ENCODE measurements at places on chromosomes 3 and 15.

DNA sequence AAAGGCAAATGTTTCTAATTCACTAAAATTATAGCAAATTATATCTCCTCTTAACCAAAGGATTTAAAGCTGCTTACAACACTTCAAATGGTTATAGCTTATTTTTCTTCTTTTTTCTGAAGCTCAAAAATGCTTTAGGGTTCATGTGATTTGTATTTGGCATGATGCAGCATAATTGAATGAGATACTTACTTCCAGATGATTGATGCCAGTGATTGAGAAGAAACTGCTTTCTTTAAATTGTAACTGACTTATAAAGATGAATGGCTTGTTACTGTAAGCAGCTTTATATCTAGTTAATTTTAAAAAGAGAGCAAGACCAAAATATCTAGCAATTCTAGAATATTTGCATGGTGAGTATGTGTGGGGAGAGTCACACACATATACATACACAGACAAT lies 270.7 kb upstream of the THRB start:
- DNase-seq, result no peak

DNA sequence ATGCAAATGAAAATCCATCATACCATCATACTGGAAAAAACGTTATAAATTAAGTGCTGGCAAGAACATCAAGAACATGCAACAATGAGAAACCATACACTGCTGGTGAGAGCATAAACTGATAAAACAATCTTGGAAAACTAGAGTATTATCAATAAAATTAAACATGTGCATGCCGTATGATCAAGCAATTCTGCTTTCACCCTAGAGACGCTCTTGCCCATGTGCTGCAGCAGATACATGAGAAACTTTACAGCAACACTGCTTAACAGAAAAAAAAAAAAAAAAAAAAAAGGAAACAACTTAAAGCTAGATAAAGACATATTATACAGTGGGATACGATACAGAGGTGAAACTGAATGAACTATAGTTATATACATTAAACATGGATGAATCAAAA lies 21.8 kb downstream of the SPG11 start:
- no peak for DNase-seq

DNA sequence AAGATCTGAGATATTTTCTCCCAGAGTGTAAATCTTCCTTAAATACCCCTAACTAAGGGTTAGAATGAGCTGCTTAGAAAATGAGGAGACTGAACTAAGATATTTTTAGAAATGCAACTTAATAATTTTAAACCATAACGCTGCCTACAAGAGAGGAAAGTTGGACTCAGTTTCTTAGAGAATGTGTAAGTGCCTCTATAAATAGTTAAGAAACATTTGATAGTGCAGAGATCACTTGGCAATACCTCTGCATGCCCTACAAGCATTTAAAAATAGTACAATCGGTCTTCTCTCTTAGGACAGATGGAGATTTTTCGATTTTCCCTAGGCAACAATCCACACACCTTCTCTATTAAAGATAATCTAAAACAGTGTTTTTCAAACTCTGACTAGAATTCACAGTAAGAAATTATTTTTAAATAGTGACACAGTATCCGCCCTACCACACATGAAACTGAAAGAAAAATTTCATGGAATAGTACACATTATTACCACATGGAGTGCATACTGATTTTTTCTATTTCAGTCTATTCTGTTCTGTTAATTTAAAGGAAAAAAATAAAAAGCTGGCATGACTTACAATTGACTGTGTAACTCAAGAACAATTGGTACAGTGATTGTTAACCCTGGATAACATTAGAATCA lies 83.2 kb downstream of the GADL1 start:
- no peak for DNase-seq

DNA sequence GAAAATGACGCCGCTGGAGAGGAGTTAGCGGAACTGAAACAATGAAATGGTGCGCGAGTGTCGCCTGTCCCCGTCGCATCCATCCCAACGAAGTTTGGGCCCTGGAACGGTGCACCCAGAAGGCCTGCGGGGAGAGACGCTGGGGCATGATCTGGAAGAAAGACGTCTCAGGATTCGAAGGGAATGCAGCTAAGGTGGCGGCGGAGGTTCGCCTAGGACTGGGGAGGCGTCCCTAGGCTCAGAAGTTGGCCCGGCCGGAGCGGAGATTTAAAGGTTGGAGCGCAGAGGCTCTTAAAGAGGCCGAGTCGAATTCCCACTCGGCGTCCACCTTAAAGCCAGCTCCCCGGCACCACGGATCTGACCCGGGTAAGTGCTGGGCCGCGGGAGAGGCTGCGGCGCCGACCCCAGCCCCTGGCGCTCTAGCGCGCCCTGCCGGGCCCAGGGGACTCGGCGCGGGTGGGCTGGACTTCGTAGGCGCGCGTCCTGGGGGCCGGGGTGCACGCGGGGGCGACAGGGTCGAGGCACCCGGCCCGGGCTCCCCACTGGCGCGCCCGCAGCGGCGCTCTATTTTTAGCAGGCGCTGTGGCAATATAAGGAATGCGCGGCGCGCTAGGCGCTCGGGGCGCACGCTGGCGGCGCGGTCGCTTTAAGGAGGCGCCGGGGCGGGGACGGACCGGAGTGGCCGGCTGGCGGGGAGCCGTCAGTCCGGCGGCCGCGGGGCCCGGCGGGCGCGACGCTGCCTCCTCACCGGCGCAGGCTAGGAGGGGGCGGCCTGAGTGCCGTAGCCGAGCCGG lies at the start of gene MRAS:
Gene MRAS (plus strand): TSS at position 620 of the 794 bp plus-strand sequence. CDS start 24,305 bp downstream, outside the sequence.
- peak; percentile 62 for DNase-seq

DNA sequence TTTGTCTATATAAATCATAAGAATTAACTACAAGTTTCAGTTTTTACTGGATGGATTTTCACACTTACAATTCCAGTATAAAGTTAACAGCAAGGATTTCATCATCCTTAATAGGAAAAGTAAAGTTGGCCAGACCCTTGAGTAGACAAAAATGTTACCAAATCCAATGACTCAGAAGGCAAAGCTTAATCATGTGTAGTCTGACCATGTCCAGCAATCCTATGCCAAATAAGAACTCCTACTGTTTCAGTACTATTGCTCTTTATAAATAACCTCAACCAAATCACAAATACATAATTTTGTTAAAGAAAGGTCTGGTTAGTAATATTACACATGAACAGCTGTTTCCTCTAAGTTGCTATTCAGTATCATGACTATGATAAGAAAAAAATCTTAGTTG lies 35.0 kb downstream of the PLOD2 start:
- peak; percentile 82 for DNase-seq

DNA sequence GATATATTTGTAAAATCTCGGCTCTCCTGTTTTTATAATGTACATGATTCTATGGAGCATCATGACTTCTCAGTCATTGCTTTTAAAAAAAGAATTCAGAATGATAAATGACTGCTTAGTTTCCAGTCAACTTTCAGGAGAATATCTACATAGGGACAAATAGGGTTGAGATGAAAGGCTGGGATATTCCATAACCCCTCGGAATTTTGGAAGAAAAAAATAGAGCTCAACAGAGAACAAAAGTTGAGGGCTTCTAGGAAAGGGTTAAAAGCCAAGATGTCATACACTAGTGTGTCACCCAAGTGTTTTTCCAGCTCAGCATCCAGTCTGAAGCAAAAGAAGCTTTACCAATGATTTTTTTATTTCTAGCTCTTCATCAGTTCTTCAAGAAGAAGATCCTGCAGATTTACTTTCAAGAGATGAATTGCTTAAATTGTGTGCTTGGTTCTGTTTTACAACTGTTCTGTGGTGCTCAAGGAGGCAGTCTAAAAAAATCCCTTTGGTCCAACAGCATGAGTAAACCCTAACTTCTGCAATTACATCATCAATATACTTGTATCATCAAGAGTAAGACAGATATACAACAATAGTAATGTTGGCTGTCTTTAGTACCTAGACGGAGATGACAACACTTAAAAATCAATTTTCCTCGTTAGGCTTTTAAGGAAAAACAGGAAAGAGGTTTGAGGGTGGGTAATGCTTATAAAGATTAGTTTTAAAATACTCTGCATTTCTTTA lies 979 bp downstream of the UNC13C start:
- DNase-seq, result no peak

- DNase-seq, result no peak
Observed at GRCh38 chr15:34241376-34242330, 16.8 kb downstream of the EMC4 start.

GRCh38 chr3:21877214-21877754 lies 126.3 kb upstream of the ZNF385D start:
- no peak for DNase-seq

- peak; percentile 8 for DNase-seq
Observed at GRCh38 chr3:56042326-56042951, 425.8 kb downstream of the ERC2 start.

GRCh38 chr15:88648357-88649214 lies 9.8 kb downstream of the ISG20 start:
- no peak for DNase-seq

DNA sequence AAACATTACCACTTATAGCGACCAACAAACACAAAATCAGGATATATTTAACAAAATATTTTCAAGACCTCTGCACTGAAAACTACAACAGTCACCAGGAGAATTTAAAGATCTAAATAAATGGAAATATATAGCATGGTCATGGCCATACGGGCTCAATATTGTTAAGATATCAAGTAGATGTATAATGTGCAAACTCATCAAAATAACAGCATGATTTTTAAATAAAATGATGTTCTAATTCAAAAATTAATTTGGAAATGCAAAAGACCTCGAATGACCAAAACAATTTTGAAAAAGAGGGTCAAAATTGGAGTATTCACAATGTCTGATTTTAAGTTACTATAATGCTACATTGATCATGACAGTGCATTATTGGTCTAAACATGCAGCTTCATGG lies 159.1 kb upstream of the NDN start:
- no peak for DNase-seq

GRCh38 chr3:146561879-146562278 lies 17.5 kb upstream of the PLSCR1 start:
- no peak for DNase-seq

DNA sequence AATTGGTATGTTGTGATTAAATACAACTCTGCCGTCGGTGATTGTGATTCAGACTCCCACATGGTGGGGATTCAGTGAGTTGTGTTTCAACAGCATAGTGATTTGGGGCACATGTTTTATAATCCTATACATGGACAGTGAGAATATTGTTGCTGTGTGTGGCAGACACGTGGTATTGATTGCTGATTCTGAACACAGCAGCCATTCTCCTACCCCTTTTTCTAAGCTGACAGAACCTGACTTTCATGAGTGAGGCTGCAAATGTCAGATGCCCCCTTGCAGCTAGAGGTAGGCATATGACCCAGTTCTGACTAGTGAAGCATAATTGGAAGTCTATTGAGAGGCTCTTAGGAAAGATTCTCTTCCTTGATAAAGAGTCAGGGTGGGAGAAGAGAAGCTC lies 155.0 kb upstream of the STRIT1 start:
- no peak for DNase-seq

- DNase-seq, result peak; percentile 66
Observed at GRCh38 chr15:51736069-51736468, 1.4 kb downstream of the LYSMD2 start.

GRCh38 chr15:96064351-96064756 lies 266.1 kb upstream of the NR2F2 start:
- DNase-seq, result peak; percentile 47

DNA sequence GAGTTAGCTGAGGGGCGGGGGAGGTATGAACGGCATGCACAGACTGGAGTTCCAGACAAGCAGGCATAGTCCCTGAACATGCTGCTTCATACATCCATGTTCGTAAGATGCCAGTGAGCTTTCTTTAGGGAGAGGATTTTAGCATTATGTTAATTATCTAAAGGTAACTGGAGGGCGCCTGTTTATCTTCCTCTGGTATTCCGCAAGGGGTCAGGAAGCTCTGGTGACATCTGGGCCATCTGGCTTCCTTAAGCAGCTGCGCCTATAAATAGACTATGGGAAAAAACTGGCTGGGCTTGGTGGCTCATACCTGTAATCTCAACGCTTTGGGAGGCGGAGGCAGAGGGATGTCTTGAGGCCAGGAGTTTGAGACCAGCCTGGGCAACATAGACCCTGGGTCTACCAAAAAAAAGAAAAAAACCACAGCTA lies 1.5 kb upstream of the FBXO22 start:
- no peak for DNase-seq

DNA sequence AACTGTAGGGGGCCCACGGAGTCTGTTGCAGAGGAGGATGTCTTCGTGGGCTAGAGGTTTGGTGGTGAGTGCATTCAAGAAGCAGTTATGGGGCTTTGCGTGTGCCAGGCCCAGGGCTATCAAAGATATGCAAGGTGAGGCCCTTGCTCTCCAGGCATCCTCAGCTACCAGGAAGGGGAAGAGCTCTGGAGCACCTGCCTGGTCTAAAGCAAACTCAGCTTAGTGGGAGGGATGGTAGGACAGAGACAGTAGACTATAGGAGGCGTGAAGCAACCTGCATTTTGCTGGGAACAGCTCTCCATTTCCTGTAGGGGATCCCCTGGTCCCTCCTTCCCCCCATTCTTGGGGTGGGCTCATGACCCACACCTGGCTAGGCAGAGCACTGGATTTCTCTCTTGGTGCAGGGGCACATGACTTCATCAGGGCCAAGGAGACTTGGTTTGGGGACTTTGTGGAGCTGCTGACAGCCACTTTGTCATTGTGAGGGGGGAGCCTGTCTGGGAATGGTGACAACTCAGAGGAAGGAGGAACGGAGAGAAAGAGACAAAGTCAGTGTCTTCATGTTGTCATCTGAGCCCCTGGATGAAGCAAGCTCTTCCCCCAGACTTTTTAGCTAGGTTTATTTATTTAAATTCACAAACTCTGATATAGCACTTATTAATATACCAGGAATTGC lies 8.6 kb upstream of the EEFSEC start:
- DNase-seq, result no peak

GRCh38 chr3:53712817-53713388 lies 133.3 kb downstream of the CHDH start:
- DNase-seq, result no peak

- no peak for DNase-seq
Observed at GRCh38 chr15:49815526-49815925, 194.7 kb downstream of the DTWD1 start.

GRCh38 chr3:161474741-161475140 lies 21.9 kb upstream of the OTOL1 start:
- no peak for DNase-seq

- no peak for DNase-seq
Observed at GRCh38 chr15:42083916-42084315, 10.4 kb downstream of the PLA2G4D start.

DNA sequence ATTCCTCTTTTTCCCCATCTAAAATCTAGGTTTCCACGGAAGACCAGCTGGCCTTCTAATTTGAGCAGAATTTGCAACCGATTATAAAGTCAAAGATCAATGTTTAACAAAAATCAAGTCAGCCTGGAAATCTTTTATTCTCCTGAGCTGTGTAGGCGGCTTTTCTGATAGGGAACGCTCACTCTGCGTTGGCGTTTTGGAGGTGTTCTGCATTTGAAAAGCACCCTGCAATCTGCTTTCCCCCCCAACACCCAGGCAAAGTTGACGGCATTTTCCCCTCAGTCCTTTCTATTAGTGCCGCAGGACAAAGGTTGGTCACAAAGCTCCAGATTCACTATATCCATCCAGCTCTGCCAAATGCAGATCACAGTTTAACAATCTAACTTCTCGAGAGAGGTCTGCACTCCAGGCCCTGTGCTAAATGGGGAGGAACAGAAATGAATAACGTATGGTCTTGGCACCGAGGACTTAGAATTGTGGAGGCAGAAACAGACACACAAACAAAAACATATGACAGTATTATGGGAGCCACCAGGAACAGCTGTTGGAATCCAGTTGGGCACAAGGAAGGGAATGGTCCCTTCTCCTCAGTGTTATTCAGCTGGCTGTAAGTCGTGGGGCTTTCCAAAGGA lies 50.4 kb upstream of the LARS2 start:
- DNase-seq, result no peak

GRCh38 chr3:94184781-94185180 lies 121.9 kb downstream of the NSUN3 start:
- DNase-seq, result peak; percentile 15

- DNase-seq, result no peak
Observed at GRCh38 chr15:66715720-66716655, 14.0 kb downstream of the SMAD6 start.
